ENCODE measurements at places on chromosomes 12 and 14.
A peak's percentile ranks its signal among the peaks of the same experiment; 100 is the strongest.

DNA sequence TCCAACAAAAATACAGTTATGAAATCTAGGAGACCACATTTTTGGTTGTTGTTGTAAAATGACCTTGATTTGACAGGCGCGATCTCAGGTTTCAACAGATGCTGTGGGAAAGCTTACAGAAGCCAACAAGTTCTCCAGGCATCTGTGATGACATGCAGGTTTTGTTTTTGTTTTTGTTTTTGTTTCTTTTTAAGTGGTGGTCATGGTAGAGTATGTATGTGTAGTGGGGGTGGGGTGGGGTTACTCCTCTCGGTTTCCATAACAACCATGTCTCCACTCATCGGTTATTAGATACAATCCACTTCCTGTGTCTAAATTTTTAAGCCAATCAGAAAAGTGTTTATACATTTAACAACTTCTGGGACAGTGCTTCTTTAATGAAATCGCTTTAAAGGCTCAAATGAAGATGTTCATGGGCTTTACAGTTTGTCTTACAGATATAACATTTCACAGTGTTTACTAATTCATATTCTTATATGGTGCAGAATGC is 199.9 kb upstream of the FOXN3 start:
- DNase-seq, result peak; percentile 24

DNA sequence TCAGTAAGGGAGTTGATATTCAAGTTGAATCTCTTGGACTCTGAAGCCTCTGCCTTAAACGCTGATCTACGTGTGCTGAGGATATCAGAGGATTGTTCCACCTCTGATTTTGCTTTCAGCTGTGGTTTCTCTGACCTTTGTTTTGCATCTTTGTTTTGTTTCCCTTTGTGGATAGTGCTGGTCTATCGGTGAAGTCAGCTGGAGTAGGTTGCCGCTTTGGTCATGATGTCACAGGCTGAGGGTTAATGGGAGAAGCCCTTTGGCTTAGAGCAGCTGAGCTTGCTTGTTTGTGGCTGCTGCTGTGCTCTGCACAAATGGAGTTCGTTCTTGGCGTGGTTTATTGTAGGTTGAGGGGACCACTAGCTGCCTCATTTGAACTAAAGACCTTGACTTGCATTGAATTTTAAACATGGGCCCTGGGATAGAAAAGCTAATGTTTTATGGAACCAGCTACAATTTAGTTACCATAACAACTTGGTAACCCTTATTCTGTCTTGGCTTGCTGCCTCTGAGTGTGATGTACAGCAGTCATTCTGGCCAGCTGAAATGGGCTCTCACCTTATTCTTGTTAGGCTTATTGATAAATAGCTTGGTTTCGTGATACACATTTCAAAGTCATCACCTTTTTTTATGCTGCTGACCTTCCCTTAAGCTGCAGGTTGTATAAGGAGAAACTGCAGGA is 284.5 kb upstream of the E2F7 start:
- DNase-seq, result no peak

GRCh38 chr12:88638966-88639760 is 58.9 kb upstream of the KITLG start:
- DNase-seq, result peak; percentile 8

DNA sequence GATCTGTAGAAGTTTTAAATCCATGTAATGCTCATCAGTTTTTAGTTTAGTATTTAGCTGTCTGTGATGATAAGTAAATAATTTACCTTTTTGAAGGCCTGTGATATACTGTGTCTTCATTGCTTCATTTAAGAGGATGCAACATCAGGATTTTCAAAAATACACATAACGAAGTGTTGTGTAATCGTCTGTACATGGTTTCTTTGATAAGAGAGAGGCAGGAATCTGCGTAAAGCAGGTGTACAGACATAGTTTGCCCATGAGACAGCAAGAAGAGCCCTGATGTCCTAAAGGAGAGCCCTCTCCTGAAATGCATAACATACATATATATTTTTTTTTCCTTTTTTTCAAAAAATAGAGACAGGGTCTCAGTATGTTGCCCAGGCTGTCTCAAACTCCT is 44.8 kb downstream of the RASSF3 start:
- DNase-seq, result no peak

GRCh38 chr12:89875809-89876208 is 167.2 kb upstream of the ATP2B1 start:
- no peak for DNase-seq

- DNase-seq, result no peak
Measured at GRCh38 chr14:56742391-56742878, 67.8 kb downstream of the OTX2 start.

DNA sequence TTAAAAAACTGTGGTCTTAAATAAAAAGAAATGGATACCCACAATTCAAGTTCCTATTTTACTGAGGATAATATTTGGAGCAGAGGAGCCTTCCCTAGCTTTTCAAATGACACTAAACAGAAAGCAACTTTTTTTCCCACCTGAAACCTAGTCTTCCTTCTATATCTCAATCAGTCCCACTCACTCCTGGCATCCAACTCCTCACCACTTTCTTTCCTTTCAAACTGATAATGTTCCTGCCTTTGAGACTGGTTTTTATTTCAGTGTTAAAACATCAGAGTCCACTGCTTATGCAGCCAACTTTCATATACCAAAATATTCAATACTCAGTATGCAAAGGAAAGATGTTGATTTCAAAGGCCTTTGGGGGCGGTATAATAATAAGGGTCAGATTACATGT is 225.6 kb downstream of the GXYLT1 start:
- DNase-seq, result no peak

GRCh38 chr12:101407049-101407435 is 530 bp downstream of the ARL1 start:
- no peak for DNase-seq

GRCh38 chr14:64871344-64871743 is 8.4 kb downstream of the SPTB start:
- DNase-seq, result no peak

GRCh38 chr14:59195912-59196311 is 7.4 kb downstream of the DAAM1 start:
- no peak for DNase-seq

GRCh38 chr12:124230789-124231188 is 64.1 kb upstream of the RFLNA start:
- DNase-seq, result no peak

DNA sequence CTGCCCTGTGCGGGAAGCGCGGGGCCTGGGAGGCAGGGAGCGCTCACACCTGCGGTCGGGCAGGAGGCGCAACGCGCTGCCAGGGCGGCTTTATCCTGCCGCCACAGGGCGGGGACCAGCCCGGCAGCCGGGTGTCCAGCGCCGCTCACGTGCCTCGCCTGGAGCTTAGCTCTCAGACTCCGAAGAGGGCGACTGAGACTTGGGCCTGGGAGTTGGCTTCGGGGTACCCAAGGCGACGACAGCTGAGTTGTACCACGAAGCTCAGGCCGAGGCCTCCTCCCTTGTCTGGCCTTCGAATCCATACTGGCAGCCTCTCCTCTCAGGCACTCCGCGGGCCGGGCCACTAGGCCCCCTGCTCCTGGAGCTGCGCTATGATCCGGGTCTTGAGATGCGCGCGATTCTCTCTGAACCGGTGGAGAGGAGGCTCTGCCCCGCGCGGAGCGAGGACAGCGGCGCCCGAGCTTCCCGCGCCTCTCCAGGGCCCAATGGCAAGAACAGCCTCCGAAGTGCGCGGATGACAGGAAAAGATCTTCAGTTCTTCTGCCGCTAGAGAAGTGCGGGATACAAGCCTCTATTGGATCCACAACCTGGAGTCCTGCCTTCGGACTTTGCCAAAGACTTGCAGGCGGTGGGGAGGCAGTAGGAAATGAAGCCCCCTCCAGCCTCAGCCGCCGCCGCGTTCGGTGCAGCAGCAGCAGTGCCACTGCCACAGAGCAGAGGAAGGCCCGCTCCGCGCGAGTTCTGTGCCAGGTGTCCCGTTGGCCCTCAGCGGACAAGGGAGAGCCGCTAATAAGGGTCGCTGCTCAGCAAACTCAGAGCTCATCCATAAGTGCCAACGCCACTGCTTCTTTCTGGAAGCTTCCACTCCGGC is 6.8 kb downstream of the SIX1 start:
- no peak for DNase-seq

GRCh38 chr12:16555630-16556029 is 50.3 kb downstream of the LMO3 start:
- no peak for DNase-seq

- no peak for DNase-seq
Measured at GRCh38 chr12:81294325-81295190, 216.7 kb downstream of the ACSS3 start.

DNA sequence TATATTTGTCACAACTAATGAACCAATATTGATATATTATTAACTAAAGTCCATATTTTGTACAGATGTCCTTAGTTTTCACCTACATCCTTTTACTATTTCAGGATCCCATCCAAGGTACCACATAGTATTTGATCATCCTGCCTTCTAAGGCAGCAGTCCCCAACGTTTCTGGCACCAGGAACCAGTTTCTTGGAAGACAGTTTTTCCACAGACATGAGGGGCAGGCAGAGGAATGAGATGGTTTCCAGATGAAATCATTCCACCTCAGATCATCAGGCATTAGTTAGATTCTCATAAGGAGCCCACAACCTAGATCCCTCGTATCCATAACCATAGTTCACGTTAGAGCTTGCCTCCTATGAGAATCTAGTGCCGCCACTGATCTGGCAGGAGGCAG is 82.8 kb upstream of the BCL2L14 start:
- DNase-seq, result no peak

DNA sequence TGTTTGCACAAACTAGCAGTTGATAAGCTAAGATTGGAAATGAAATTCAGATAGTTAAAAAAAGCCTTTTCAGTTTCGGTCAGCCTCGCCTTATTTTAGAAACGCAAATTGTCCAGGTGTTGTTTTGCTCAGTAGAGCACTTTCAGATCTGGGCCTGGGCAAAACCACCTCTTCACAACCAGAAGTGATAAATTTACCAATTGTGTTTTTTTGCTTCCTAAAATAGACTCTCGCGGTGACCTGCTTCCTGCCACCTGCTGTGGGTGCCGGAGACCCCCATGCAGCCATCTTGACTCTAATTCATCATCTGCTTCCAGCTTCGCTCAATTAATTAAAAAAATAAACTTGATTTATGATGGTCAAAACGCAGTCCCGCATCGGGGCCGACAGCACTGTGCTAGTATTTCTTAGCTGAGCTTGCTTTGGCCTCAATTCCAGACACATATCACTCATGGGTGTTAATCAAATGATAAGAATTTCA is 335.6 kb downstream of the TMEM121 start:
- DNase-seq, result no peak

DNA sequence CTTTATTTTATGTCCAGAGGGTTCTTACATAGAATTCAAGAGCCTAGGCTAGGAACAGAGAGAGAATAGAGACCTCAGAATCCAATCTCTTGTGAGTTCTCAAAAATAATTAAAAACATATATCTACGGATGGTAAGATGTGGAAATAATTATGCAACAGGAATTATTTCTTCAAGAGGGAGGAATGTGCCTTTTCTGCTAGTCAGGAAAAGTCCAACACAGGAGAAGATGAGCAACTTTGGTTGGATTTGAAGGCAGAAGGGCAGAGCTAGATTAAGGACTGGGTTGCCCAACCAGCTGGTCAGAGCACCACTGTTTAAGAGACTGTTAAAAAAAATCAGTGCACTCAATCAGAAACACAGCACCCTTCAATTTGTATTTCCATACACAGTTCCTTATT is 365.5 kb downstream of the ETNK1 start:
- no peak for DNase-seq

GRCh38 chr12:47078086-47078395 is 1.4 kb upstream of the PCED1B start:
- DNase-seq, result no peak

DNA sequence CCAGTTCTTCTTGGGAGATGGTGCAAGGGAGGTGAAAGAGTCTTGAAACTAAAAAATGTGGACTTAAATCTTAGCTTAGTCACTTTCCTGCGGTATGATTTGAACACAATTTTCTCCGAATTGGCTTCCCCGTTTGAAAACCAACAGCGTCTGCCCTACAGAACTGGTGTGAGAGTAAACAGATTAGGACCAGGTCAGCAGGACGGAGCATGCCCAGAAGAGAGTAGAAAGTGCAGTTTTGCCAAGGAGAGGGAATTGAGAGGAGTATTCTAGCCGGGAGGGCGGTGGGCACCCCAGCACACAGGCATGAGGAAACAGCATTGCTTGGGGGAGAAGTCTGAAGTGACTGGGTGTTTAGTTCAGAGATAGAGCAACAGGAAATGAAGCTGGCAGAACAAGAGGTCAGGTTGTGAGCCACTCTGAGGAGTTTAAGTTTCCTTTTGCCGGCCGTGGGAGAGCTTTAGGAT is 927.1 kb downstream of the VRK1 start:
- no peak for DNase-seq

GRCh38 chr12:109612975-109613502 is 39.4 kb downstream of the MVK start:
- DNase-seq, result peak; percentile 40

DNA sequence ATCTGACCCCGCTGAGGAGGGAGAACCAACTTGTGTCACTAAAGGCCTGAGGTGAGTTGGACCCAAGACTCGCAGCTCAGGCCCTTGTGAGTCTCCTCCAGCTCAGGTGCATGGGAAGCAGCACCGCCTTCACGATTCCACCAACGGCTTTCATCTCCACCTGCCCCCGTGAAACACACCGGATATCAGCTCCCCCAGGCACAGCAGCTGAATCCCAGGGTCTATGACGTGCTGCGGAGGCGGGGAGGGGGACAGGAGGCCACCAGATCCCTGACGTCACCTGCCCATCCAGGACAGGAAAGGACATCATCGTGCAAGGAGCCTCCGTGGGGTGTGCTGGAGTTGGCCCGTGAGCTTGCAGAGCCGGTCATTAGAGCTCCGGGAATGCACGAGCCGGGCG is 18.5 kb upstream of the SFSWAP start:
- no peak for DNase-seq

DNA sequence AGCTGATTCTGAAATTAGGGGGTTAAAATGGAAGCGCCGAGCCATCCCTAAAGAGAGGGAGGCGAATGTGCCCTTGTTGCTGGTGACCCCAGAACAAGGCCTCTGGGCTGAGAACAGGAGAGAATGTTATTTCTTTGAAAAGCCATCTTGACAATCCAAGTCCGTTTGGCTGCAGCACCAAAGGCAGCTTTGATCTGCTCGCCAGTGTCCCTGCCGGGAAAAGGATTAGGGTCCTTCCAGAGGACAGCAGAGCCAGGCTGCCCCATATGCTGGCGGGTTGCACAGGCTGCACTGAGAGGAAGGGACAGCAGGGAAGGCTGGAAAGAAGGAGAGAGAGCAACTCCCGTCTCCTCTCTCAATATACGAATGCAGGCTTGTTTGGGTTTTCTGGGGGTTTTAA is 141.7 kb downstream of the TMEM132C start:
- DNase-seq, result no peak
